Endothelial cell of umbilical vein (primary cell): ENCODE measurements at places on chromosomes 5 and 9.

GRCh38 chr9:88810826-88811225 lies 180.4 kb upstream of the S1PR3 start:
- DNase-seq: no peak

GRCh38 chr5:138706655-138707480 lies 46.4 kb upstream of the CTNNA1 start:
- peak; percentile 35 for DNase-seq

DNA sequence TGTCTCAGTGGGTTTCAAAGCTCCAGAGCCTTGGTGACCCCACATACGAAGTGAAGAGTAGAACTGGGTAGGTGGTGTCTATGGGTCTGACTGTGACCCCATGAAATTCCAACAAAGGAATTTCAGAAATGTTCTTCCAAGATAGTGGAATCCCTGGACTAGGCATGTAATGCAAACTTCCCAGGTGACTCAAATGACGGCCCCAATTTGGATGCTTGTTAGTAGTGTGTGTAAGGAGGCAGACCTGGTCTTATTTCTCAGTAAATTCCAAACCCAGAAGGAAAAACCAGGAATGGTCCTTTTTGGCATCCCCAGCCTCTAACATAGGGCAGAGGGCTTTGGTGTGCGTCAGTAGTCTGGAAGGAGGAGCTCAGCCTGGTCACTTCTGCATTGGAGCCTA lies 43.6 kb upstream of the ABCA1 start:
- no peak for DNase-seq

- no peak for DNase-seq
Measured at GRCh38 chr5:149338364-149338763, 6.9 kb upstream of the GRPEL2 start.

DNA sequence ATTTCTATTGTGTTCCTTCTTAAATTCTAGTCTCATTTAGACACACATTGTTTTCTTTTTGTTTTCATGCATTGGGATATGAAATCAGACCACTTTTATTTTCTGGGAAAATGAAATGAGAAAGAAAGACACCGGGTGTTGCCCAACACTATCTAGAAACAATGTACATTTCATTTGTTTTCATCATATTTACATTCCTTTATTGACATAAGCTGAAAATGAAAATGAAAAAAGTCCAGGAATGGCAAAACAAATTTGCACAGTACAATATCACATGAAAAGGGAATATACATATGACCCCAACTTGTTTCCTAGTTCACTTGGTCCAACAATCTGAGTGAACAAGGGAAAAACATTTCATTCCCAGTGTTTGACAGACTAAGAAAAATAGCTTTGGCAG lies 20.7 kb downstream of the IFNE start:
- no peak for DNase-seq

- no peak for DNase-seq
Measured at GRCh38 chr5:36664766-36665165, 58.4 kb downstream of the SLC1A3 start.

GRCh38 chr9:110949081-110949480 lies 89.2 kb downstream of the LPAR1 start:
- DNase-seq: no peak

GRCh38 chr9:98022447-98022846 lies 34.1 kb upstream of the NANS start:
- DNase-seq: peak; percentile 64
